ENCODE measurements at places on chromosomes 5 and 9. TPM values are rescaled to one million over a fixed set of nuclear protein-coding genes. Genes with fewer than 3 reads are reported as not detected.

The SPRY4 gene
- total RNA-seq = 18.0 TPM

The SLCO6A1 gene
- not detected for total RNA-seq

The TOR2A gene
- total RNA-seq = 16.7 TPM

The MAP1B gene
- 258 TPM for total RNA-seq

The CCNI2 gene
- total RNA-seq = 0.98 TPM

DNA sequence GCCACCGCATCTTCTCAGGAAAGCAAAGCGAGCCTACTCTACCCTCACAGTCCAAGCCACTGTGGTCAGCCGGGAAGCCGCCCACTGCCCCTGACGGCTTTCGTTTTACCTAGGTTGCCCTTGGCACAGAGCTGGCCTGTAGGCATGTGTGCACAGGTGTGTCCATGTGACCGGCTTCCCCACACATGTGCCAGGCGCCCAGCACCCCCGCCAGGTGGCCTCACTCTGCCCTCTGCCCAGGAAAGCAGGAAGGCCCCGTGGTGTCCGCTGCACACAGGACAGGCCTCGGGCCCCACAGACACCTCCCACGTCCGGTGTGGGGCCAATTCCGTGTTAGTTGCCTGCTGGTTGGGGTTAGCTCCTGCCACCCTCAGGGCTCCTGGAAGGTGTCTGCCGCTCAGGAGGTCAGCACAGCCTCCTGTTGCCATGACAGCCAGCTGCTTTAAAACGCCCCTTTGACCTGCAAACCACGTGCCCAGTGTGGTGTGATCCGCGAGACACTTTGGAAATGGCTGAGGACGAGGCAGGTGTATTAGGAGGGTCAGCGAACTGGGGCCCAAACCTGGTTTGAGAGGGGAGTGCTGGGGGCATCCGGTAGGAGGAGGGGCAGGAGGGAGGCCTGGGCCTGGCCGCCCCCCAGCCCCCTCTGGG, 28.7 kb downstream of the TPPP start:
- DNase-seq = peak; percentile 31
- no peaks in the 10 kb centered on the region for H3K36me3 ChIP-seq
- no peak overlapping the region for H3K4me3 ChIP-seq

DNA sequence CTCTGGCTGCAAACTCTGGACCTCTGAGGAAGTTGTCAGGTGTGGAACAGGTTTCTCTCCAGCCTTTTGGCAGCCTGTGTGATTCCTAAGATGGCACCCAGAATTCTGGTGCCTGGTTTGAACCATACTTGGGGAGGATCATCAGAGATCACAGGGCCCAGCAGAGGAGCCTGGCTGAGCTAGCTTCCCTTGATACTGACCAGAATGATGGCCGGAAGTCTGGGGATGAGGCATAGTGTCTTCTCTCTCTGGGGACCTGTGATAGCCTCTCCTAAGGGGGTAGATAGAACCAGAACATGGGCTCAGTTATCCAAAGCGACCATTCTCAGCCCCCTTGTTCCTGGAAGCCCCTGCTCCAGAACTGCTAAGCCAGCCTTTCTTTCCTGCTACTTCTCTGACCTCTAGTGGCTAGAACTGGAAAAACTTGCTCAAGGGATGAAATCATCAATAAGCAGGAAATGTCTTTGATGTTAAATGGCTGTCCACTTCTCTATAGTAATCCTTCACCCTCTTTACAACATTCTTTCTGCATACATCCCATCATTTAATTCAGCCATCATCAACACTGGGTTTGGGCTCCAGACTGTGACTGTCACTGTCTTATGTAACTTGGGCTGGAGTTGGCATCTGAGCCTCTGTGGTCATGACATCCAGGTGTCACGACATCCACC, 55.1 kb downstream of the C9orf152 start:
- peaks cover 4% of the 10 kb centered on the region for H3K4me1 ChIP-seq
- no peak overlapping the region for H3K4me3 ChIP-seq
- no peak overlapping the region for H3K27ac ChIP-seq
- no peaks in the 10 kb centered on the region for H3K27me3 ChIP-seq

- DNase-seq = no peak
- H3K4me3 ChIP-seq = no peak overlapping the region
- H3K27me3 ChIP-seq = no peaks in the 10 kb centered on the region
- no peak overlapping the region for H3K27ac ChIP-seq
- no peaks in the 10 kb centered on the region for H3K4me1 ChIP-seq
- no peaks in the 10 kb centered on the region for H3K36me3 ChIP-seq
Measured at GRCh38 chr9:26043431-26043830, 365.2 kb upstream of the TUSC1 start.

DNA sequence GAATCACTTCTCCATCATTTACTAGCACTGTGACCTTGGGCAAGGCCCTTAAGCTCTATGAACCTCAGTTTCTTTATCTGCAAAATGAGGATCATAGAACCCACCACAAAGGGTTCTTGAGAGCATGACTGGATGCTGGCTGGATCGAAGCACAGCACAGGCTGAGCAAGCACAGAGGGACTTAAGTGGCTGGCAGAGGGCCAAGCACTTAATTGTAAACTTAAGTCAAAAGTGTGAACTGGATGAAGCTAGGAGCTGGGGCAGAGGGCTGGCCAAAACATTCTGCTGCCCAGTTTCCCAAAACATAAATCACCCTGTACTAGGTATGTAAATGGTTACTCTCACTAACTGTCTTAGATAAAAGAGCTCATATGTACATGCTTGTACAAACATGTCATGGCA, 112.3 kb upstream of the WWC1 start:
- no peaks in the 10 kb centered on the region for H3K36me3 ChIP-seq
- no peak overlapping the region for H3K4me3 ChIP-seq
- no peaks in the 10 kb centered on the region for H3K27me3 ChIP-seq
- H3K27ac ChIP-seq = no peak overlapping the region
- H3K4me1 ChIP-seq = no peaks in the 10 kb centered on the region

DNA sequence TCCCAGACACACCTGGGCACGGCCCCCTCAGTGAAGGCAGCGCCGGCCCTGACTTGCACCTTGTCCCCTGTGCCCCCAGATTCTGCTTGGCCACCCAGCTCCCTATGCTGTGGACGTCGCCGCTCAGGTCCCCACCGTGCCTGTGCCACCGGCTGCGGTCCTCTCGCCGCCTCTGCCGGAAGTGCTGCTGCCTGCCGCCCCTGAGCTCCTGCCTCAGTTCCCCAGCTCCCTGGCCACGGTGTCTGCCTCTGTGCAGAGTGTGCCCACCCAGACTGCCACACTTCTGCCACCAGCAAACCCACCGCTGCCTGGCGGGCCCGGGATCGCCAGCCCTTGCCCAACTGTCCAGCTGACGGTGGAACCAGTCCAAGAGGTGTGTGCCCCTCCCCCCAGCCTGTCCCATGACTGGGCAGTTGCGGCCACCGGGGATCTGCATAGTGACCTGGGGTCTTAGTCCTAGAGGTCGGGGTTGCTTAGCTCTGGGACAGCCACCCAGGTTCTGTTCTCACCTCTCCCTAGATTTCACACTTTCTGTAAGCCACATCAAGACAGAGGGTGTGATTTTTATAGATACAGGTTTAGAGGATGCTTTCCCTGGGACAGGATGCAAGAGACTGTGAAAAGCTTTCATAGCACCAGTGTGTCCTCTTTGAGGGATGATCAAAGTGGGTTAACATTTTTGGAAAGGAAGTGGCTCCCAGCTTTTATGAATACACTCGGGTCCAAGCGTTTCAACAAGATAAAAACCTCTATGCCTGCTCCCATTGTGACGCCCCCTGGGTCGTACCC, 78.0 kb downstream of the WNK2 start:
- H3K4me3 ChIP-seq = no peak overlapping the region
- H3K36me3 ChIP-seq = no peaks in the 10 kb centered on the region
- H3K27ac ChIP-seq = no peak overlapping the region
- no peaks in the 10 kb centered on the region for H3K27me3 ChIP-seq

- no peaks in the 10 kb centered on the region for H3K36me3 ChIP-seq
- no peak overlapping the region for H3K27ac ChIP-seq
- no peaks in the 10 kb centered on the region for H3K4me1 ChIP-seq
- DNase-seq = no peak
- H3K4me3 ChIP-seq = no peak overlapping the region
Measured at GRCh38 chr9:15743512-15743911, 190.7 kb downstream of the CCDC171 start.

GRCh38 chr5:149338364-149338763, 6.9 kb upstream of the GRPEL2 start:
- H3K27me3 ChIP-seq = no peaks in the 10 kb centered on the region
- DNase-seq = no peak
- no peak overlapping the region for H3K4me3 ChIP-seq
- H3K27ac ChIP-seq = no peak overlapping the region

- H3K4me3 ChIP-seq = no peak overlapping the region
- H3K36me3 ChIP-seq = no peaks in the 10 kb centered on the region
- H3K4me1 ChIP-seq = no peaks in the 10 kb centered on the region
- no peak for DNase-seq
- no peaks in the 10 kb centered on the region for H3K27me3 ChIP-seq
Measured at GRCh38 chr5:428219-428618, 14.8 kb upstream of the EXOC3 start.

- H3K4me3 ChIP-seq = no peak overlapping the region
- H3K27ac ChIP-seq = no peak overlapping the region
- H3K27me3 ChIP-seq = no peaks in the 10 kb centered on the region
- H3K36me3 ChIP-seq = no peaks in the 10 kb centered on the region
- no peaks in the 10 kb centered on the region for H3K4me1 ChIP-seq
- no peak for DNase-seq
Measured at GRCh38 chr5:31225118-31225517, 31.6 kb downstream of the CDH6 start.

DNA sequence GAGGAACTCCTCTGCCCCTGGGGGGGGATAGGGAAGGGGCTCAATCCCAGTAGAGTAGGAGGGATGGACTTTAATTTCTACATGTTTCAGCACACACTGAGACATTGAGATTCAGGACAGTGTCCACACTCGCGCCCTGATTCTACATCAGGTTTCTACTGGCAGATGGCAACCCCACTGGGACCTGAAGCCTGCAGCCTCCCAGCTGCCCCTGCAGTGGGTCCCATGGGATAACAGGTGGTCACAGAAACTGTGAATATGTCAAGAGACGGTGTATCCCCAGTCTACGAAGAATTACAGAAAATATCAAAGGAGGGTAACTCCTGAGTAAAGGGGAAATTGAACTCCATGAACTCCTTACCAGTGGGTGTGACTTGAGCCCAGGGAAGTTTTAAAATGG, 2.4 kb upstream of the TERT start:
- no peak overlapping the region for H3K4me3 ChIP-seq
- no peak overlapping the region for H3K27ac ChIP-seq
- no peaks in the 10 kb centered on the region for H3K4me1 ChIP-seq
- peaks cover 11% of the 10 kb centered on the region for H3K27me3 ChIP-seq
- H3K36me3 ChIP-seq = no peaks in the 10 kb centered on the region

- H3K27ac ChIP-seq = no peak overlapping the region
- no peaks in the 10 kb centered on the region for H3K27me3 ChIP-seq
- H3K4me1 ChIP-seq = no peaks in the 10 kb centered on the region
- no peak overlapping the region for H3K4me3 ChIP-seq
- H3K36me3 ChIP-seq = no peaks in the 10 kb centered on the region
Measured at GRCh38 chr5:169149317-169149716, 151.6 kb downstream of the SLIT3 start.

GRCh38 chr5:166338801-166339200, 1952.6 kb upstream of the WWC1 start:
- no peaks in the 10 kb centered on the region for H3K27me3 ChIP-seq
- H3K27ac ChIP-seq = no peak overlapping the region
- H3K4me3 ChIP-seq = no peak overlapping the region
- DNase-seq = no peak
- H3K36me3 ChIP-seq = no peaks in the 10 kb centered on the region

DNA sequence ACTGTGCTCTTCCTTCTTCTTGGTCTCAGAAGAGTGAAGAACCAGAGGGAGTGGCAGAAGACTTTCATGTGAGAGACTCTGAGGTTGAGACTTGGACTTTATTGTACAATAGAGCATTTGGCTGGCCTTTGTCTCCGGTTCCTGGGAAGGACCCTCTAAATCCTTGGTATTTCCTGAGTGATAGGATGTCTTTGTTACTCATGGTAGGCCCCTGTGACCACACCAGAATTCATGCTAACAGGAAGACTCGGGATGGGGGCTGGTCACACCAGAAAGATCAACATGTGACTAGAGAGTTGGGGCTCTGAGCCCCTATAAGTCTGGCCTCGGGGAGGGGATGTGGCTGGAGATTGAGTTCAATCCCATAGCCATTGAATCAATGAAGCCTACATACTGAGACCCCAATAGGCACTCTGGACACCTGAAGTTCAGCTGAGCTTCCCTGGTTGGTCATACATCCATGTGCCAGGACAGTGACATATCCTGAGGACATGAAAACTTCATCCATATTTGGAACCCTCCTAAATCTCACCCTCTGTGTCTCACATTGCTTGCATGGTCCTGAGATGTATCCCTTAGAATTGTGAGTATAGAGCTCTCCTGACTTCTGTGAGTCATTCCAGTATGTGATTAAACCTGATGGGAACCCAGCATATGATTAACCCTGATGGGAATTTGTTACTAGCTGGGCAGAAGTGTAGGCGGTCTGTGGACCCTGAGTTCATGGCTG, 201.7 kb downstream of the GADD45G start:
- no peaks in the 10 kb centered on the region for H3K36me3 ChIP-seq
- no peaks in the 10 kb centered on the region for H3K27me3 ChIP-seq
- H3K4me1 ChIP-seq = no peaks in the 10 kb centered on the region
- H3K4me3 ChIP-seq = no peak overlapping the region
- DNase-seq = no peak

Measured in breast epithelium (tissue), 4 donors.